ENCODE measurements at places on chromosomes 2 and 18.
A peak's percentile ranks its signal among the peaks of the same experiment; 100 is the strongest.

GRCh38 chr2:20050104-20050645 lies 1.3 kb downstream of the LAPTM4A start:
- no peak for DNase-seq

- peak; percentile 12 for DNase-seq
These were observed 11.5 kb downstream of the DNMT3A start for GRCh38 chr2:25330273-25330672.

GRCh38 chr2:96771796-96772618 lies 11.3 kb downstream of the CNNM4 start:
- DNase-seq, result no peak

DNA sequence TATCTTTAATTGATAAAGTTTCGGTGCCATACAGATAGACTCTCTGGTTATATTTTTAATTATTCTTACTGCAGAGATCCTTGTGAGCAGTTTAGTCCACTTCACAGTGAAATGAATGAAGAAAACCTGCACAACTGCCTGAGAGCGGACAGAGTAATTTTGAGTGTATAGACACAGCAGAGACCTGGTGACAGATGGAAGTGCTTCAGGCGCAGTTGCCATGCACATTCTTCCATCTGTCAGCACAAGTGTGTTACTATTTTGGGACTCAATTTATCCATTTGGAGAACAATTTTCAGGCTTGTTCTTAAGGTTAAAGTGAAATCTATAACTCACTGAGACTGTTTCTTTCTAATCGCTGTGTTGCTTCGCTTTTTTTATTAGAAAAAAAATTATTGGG lies 147.8 kb upstream of the SPHKAP start:
- DNase-seq, result no peak

GRCh38 chr2:46836295-46837111 lies 79.1 kb downstream of the MCFD2 start:
- DNase-seq, result no peak

- DNase-seq, result no peak
These were observed 19.3 kb upstream of the SMCHD1 start for GRCh38 chr18:2636126-2636631.

- DNase-seq, result no peak
These were observed 167.1 kb downstream of the PID1 start for GRCh38 chr2:229104025-229104424.

GRCh38 chr2:197378086-197378485 lies 56.7 kb downstream of the SF3B1 start:
- DNase-seq, result no peak

GRCh38 chr2:136322428-136322827 lies 204.5 kb upstream of the CXCR4 start:
- no peak for DNase-seq

- DNase-seq, result no peak
These were observed 41.7 kb downstream of the POLR1A start for GRCh38 chr2:86064006-86064405.

DNA sequence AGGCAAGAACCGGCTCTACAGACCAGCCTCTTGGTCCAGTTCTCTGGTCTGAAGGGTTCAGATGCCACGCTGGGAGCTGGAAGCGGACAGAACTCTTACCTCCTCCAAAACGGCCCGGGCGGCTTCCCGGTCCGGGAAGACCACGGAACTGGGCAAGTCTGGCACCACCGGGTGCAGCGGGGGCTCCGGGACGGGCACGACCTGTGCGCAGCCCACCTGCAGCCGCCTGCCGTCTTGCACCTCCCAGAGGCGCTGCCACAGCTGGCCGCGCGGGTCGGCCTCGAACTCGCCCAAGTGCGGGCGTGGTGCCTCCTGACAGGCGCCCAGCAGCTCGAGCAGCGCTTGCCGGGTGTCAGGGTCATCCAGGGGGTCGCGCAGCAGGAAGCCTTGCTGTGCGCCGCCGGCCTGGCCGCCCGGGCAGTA lies 773 bp downstream of the CMPK2 start:
- DNase-seq, result peak; percentile 71

DNA sequence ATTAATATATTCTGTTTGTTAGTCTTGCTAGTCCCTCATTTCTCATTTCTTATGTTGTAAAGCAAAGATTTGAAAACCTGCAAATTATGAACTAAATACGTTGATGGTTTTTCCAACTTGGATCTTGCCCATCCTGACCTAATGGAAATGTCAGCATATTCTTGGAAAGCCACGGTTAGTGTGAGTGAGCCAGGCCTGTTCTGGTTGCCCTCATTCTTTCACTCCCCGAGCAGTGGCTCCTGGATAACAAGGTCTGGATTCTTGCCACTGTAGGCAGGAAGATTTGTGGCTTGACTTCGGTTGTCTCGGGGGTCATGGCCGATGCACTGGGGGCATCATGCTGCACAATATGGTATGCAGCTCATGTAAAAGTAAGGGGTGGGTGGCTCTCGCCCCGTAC lies 359.1 kb downstream of the MEIS1 start:
- no peak for DNase-seq

DNA sequence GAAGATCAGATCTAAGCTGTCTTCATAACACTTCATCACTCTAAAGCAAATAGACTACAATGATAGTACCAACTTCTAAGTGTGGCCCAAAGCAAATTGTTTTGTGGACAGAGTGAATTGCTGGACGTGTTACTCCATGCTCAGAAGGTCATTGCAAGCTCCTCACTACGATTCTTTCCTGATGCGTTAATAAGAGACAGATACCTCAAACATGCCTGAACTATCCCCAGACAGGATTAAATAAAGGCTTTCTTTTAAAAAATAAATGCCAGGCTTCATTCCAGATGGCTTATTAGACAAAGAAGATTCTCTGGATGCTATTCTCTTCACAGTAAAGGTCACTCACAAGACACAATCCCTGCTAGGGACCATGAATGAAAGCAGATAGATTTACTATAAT lies 621.2 kb downstream of the DCDC2C start:
- no peak for DNase-seq

- DNase-seq, result no peak
These were observed 81.5 kb downstream of the MAPRE2 start for GRCh38 chr18:35122586-35123224.

GRCh38 chr18:47179520-47179919 lies 3.4 kb upstream of the IER3IP1 start:
- DNase-seq, result no peak

- DNase-seq, result no peak
These were observed 112.4 kb upstream of the PPP1CB start for GRCh38 chr2:28639092-28639691.

- DNase-seq, result no peak
These were observed 73.0 kb upstream of the KCTD1 start for GRCh38 chr18:26621161-26622026.

DNA sequence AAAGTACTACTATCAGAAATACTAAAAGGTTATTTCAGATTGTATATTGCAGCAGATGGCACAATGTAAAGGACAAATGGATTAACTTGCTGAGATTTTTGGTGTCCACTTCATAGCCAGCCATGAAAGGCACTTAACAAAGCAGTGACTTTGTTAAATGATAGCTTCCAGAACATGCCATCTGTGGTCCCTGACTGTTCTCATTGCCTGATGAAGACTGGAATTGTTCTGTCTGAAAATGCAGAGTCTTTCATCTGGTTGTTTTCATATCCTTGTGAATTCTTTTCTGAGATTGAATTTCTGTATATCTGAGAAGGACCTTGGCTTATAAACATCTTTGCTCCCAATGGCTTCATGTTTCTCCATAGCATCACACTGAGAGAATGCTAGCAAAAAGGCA lies 44.4 kb upstream of the LRRTM1 start:
- DNase-seq, result no peak

GRCh38 chr2:40470822-40471813 lies 19.2 kb upstream of the SLC8A1 start:
- DNase-seq, result no peak

GRCh38 chr18:10274301-10274700 lies 180.1 kb upstream of the APCDD1 start:
- no peak for DNase-seq

All from ovary (tissue), 10 donors.